NCI-H524 treated with DMSO at 0.1 percent for 48 hours (cell line): ENCODE measurements at places on chromosomes 12 and 14.

DNA sequence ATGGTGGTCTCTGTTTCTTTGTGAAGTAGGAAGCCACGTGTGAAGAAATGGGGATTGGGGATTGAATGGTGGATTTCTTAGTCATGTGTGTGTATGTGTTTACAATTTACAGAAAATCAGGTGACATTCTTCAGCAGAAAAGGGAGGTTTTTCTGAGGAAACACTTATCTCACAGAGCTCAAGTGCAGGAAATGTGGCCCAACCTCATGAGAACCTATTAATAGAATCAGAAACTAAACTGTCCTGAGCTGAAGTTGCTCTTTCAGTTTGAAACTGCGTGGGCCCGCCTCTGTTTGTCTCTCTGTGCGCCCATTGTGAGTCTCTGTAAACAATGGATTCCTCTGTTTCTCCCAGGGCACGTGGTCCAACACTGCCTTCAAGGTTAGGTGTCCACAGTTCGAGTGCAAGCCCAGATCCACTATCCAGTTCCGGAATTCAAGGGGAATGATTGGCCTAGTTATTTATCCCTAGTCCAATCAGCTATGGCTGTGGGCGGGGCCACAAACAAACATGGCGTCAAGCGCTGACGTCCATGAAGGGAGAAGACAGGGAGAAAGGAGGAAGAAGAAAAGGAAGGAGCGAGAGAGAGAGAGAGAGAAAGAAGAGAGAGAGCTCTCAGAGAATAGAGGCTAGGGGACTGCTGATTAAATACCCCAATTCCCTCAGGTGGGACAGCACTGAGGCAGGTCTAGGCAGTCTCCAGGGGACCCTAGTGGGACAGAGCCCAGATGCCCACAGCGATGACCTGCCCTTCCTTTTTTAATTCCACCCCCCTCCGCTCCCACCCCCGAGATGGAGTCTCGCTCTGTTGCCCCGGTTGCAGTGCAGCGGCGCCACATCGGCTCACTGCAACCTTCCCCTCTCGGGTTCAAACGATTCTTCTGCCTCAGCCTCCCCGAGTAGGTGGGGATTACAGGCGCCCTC, 31.4 kb upstream of the C12orf76 start:
- DNase-seq = no peak

DNA sequence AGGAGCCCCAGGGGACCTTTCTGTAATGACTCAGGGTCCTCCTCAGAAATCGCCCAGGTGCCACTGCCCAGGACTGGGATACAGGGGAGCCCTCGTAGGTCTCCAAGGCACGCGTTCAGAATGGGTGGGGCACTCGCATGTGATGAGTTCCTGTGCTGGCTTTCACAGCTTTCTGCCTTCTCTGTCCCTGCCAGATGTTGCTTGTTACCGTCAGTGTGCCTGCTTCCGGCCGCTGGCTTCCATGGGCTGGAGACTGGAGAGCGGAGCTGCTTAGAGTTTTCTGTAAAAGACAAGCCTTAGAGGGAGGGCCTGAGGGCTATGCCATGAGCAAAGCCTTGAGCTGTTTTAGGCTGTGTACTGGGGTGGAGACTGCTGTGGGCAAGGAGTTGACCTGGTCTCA, 75.0 kb upstream of the SLC24A4 start:
- no peak for DNase-seq

- no peak for DNase-seq
These were observed 37.4 kb upstream of the C12orf71 start for GRCh38 chr12:27119797-27120196.

- DNase-seq = no peak
These were observed 57.9 kb downstream of the NAV3 start for GRCh38 chr12:77888611-77889010.

GRCh38 chr14:101561145-101561896, at the start of gene DIO3:
DIO3 (plus strand) TSS chr14:101561495.
- DNase-seq = no peak

DNA sequence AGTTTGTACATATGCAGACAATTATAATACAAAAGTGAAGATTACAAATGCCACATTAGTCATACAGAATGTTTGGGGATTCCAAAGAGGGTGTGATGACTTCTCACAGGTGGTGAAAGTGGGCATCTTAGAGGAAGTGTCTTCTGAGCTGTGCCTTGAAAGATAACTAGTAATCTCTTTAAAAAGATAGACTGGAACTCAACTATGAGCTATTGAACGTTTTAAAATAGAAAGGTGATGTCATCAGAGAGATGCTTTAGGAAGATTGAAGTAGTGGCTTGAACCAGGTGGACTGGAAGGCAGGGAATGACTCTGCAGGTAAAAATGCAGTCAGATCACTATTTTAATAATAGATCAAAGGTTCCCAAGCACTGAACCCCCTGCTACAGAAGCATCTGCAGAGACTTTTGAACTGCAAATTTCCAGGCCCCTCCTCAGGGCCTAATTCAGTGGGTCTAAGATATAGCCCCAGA, 50.3 kb downstream of the SYT1 start:
- DNase-seq = no peak

DNA sequence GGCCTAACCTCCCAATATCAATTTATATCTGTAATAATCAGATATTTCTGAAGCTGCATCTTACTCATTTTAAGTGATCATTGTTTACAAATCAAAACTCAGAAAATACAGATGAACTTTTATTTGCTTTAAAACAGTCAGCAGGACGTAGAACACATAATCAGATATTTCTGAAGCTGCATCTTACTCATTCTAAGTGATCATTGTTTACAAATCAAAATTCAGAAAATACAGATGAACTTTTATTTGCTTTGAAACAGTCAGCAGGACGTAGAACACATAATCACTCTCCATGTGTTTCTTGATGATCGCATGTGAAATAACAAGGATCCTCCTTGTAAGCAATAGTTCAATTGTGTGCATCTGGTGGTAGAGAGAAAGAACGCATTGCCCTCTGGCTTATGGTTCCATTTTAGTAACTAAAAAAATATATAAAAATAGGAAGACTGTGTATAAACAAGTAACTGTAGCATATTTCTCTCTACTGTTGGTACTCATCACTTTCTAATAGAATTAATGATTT, 15.0 kb upstream of the TMTC2 start:
- no peak for DNase-seq

GRCh38 chr14:75944607-75945241, 37.1 kb downstream of the TGFB3 start:
- DNase-seq = no peak
